H9 (cell line): ENCODE measurements at places on chromosomes 16 and 17.

DNA sequence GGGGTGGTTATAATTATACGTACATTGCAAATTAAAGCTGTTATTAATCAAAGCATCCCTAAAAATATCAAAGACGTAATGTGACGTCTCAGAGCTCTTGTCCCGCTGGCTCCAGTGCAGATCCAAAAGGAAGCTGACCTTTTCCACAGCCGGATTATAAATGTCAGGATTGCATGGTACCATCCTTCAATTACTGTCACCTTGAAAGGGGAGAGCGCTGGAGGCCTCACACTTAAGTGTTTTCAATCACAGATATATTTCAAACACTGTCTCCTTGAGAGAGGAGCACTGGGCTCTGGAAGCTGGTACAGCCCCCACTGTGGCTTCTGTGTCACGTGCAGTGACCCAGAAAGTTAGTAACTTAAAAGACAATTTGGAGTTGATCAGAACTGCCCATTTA, 94.2 kb downstream of the AIPL1 start:
- peak; percentile 3 for DNase-seq

GRCh38 chr17:79750650-79751545, 20.2 kb downstream of the ENPP7 start:
- DNase-seq = no peak

DNA sequence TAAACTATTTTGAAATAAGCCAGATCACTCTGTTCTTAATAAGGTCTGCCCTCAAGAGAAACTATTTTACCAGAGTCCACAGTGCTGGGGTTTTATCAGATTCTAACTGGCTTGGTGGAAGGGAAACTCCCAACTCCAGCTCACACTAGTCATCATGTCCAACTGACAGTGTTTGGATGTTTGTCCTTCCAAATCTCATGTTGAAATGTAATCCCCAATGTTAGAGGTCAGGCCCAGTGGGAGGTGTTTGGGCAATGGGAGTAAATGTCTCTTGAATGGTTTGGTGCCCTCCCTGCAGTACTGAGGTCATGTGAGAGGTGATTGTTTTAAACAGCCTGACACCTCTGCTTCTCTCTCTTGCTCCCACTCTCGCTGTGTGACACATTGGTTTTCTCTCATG, 1301.0 kb upstream of the CDH8 start:
- no peak for DNase-seq

- DNase-seq = no peak
These were observed 7.0 kb downstream of the TMIGD1 start for GRCh38 chr17:30326809-30327208.

GRCh38 chr16:63458846-63459245, 1422.6 kb upstream of the CDH8 start:
- no peak for DNase-seq

DNA sequence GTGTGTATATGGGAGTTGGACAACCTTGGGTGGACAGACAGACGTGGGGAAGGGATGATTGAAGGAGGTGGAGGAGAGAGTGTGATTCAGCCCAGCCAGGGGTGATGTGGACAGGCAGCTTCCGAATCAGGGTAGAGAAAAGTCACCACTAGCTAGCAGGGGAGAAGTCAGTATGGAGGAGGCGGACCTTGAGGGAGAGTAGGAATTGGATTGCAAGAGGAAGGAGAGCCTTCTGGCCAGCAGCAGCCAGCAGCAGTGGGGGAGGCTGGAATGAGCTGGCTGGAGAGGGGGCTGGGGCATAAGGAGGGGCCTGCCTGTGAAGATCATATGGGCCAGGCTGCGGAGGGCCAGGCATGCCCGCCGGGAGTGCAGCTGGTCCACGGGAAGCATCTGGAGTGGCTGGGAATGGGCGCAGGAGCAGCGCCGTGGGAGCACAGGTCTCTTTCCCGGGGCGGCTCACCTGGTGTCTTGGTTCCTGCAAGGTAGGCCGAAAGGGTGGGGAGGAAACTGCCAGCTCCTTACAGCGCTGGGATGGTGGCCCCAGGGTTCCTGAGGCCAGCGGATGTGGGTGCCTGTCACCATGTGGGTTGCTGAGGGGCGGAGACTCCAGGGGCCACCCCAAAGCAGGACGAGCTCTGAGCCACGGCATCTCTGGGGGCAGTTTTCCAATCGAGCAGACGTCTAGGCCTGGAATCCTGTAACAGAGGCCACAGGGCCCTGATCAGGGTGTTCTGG, 235.3 kb downstream of the SEC14L1 start:
- DNase-seq = peak; percentile 67

GRCh38 chr17:9971991-9972390, 66.9 kb upstream of the RCVRN start:
- DNase-seq = no peak

- DNase-seq = no peak
These were observed 12.7 kb upstream of the SSTR2 start for GRCh38 chr17:73151916-73152632.

GRCh38 chr16:57544124-57544653, 1.7 kb downstream of the ADGRG5 start:
- DNase-seq = peak; percentile 11

- DNase-seq = no peak
These were observed 158.6 kb upstream of the ELAC2 start for GRCh38 chr17:13176436-13176835.

DNA sequence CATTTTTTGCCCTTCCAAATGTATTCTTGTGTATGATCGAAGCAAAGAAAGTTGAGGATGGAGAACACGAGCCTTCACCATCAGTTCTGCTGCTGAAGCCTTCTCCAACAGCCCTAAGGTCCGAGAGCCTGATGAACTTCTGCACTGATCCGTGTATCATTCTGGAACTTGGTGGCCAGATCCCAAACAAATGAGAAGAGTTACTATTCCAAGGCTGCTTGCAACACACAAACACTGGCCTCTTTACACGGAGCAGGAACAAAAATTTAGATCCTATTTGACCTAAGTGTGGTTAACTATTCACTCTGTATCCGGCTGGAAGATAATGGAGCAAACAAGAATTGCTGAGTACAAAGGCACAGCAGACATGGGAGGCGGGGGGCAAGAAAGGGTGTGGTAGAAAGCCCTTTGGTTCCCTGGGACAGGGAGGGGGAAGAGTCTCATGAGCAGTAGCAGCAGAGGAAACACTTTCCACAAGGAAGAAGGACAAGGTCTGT, 282.9 kb downstream of the SOX9 start:
- no peak for DNase-seq
